ENCODE measurements at places on chromosomes 6 and 20.

GRCh38 chr20:25372584-25373336 lies 17.9 kb downstream of the ABHD12 start:
- DNase-seq, result no peak

DNA sequence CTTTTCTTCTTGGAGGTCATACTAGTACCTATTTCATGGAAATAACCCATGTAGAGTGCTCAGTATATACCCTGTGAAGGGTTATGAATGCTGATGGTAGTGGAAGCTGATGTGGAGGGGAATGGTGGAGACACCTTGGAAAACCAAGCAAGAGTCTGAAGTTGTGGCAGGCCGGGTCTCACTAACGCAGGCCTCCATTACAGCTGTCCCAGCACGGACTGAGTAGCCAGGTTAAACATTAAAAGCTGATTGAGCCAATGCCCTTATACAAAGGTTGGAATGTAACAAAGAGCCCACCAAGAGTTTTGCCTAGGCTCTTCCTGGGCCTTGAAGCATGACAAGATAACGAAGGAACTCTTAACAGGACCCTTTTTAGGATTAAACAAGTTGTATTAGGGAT lies 2.1 kb upstream of the PCMTD2 start:
- DNase-seq, result no peak

DNA sequence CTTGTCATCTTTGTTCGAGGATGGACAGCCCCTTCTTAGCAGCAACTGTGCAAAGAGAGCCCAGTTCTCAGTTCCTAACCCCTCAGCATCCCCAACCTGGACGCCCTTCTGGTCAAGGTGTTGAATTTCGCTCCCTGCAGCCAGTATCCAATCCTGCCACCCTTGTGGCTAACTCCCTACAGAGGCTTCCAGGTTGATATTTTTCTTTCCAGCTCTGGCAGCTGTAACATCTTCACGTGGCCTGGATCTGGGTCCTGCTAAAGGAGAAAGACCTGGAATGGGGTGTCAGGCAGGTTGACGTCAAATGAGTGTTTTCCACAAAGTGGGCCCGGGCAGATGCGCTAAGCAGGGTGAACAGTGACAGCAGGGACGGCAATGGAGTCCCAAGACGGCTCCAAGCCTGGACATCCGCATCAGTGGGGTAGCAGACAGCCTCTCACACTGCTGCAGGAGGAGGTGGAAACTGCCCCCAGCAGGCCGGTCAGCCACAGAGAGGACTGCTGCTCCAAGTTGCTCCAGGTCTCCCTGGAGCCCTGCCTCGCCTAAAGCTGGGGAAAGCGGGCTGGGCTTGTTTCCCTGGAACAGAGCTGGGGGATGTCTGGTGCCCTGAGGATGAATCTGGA lies 1.0 kb upstream of the YTHDF1 start:
- no peak for DNase-seq

- DNase-seq, result peak; percentile 47
Observed at GRCh38 chr6:46419576-46420002, 71.7 kb downstream of the RCAN2 start.

- DNase-seq, result no peak
Observed at GRCh38 chr20:43682446-43682845, 15.5 kb downstream of the MYBL2 start.

GRCh38 chr6:37602346-37602745 lies 95.3 kb downstream of the MDGA1 start:
- DNase-seq, result no peak

DNA sequence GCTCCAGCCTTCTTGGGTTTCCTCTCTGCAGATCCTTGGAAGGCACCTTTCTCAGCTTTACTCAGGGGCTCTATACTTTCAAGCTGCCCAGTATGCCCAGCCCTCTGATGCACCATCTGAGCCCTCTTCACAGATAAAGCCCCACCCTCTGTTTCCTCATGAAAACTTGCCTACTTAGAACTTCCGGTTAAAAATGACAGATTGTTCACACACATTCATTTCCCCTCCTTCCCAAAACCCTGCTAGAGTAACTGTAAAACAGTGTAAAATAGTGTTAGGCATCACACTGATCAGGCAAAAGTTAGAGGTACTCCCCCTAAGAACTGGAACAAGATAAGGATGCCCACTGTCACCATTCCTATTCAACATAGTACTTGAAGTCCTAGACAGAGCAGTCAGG lies 14.0 kb upstream of the GCM1 start:
- DNase-seq, result no peak

GRCh38 chr6:81731814-81732213 lies 20.7 kb downstream of the TENT5A start:
- DNase-seq, result no peak

- peak; percentile 12 for DNase-seq
Observed at GRCh38 chr6:19175023-19175422, 662.1 kb upstream of the ID4 start.

DNA sequence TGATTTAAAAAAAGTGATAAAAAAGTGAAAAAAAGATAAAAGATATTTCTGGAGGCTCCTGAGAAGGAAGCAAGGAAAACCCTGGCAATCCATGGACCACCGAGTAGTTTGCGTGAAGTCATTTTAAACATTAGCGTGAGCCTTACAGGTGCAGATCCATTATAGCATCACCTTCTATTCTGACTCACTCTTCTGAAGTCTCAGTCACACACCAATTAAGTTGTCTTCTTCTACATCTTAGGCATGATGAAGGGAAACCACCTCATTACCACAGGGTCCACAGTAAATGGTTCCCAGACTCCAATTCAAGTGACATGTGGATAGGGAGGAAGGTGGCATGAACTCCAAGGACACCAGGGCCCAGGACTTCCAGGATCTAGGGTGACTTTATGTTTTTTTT lies 99.1 kb downstream of the GJA10 start:
- DNase-seq, result no peak

DNA sequence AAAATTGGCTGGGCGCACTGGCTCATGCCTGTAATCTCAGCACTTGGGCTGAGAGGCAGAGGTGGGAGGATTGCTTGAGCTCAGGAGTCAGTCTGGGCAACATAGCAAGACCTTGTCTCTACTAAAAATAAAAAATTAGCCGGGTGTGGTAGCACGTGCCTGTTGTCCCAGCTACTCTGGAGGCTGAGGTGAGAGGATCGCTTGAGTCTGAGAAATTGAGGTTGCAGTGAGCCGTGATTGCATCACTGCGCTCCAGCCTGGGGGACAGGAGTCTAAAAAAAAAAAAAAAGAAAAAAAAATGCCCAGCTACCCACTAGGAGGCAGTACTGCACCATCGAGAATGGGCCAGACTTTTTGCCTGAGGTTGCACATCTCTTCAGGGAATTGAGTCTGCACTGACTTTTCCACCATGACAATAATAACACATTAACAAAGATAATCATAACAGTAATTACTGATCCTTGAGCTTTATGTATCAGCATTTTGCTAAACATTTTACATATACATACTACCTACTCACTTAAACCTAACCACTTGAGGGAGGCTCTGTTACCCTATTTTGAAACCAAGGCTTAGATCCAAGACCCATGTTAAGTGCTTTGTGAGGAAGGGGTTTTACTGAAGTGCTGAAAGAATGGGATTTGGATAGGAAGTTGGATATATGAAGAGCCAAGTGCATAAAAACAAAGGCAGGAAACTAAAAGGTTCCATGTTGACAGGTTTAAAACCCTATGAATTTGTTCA lies 21.0 kb downstream of the SRSF3 start:
- peak; percentile 39 for DNase-seq

DNA sequence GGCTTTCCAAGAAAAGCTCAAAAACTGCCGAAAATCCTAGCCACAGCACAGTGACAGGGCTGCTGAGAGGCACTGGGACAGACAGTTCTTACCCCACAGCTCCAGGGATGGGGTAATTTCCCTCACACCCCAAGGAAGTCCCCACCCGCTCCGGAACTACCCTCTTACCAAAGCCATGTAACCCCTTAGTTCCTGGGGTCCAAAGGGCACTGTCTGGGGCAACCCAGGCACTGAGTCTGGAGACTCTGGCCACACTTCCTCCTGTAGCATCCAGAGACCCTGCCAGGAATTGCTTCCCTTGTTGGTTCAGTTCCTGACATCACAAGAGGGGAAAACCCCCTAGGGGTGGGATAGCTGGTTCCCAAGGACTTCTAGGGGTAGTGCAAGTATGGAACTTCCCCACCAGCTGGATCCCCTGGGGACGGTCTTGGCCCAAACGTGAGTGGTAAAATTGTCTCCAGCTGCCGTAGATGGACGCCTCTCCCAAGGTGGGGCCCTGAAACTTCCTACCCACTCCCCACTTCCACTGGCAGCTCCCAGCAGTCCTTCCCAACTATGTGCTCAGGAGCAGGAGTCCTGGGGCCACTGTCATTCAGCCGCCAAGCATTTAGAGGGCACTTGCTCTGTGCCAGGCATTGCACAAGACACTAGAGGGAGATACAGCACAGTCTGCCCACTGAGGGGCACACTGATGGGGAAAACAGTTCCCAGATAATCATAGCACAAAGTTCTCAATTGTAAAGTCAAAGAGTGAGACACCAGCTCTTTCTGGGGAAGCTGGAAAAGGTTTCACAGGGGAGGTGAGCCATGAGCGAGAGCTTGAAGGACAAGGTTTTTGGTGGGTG lies 17.2 kb upstream of the HCK start:
- peak; percentile 19 for DNase-seq

DNA sequence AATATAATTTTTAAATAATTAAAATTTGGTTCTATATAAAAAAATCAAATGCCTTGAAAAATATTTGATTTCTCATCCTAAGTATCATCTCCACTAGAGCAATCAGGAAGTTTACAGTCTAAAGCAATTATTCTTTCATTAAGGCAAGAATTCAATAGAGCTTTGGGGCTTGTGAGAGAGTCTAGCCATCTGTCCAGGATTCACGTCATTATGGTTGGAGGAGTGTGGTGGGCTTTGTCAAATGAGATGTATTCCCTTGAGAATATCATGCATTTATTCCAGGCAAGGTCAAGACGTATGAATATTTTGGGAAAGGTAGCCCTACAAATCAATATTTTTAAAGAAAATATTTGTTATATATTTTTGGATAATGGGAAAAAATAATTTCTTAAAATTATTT lies 132.4 kb downstream of the ELOVL4 start:
- DNase-seq, result peak; percentile 22

GRCh38 chr6:14472255-14472985 lies 354.8 kb downstream of the CD83 start:
- no peak for DNase-seq

Measured in NCI-H2171 treated with DMSO at 0.1 percent for 48 hours (cell line).